Retinal pigment epithelial cell (primary cell): ENCODE measurements at places on chromosomes 7 and 10.

DNA sequence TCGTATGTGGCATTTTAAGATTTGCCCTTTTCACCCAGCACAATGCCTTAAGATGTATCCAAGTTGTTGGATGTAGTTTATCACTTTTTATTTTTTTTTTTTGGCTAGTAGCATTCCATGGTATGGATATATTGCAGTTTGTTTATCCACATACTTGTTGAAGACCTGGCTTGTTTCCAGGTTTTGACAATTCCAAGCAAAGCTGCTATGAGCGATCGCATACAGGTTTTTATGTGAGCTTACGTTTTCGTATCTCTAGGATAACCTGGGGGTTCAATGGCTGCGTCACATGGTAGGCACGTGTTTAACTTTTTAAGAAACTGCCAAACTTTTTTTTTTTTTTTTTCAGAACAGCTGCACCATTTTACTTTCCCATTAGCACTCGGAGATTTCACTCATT, 32.2 kb downstream of the BAIAP2L1 start:
- no peak for DNase-seq

DNA sequence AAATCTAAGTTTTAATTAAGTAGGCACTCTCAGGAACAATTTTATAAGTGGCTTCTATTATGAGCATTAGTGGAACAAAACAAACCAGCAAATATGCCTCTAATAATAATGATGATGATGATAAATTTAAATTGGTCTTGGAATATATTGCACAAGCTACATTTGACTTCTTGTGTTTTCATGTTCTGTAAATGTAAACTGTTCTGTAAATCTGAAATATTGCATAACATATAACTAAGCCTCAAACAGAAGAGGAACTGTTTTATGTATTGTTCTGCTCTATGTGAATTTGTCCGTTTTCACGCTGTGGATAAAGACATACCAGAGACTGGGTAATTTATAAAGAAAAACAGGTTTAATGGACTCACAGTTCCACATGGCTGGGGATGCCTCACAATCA, 625.2 kb upstream of the CELF2 start:
- no peak for DNase-seq

DNA sequence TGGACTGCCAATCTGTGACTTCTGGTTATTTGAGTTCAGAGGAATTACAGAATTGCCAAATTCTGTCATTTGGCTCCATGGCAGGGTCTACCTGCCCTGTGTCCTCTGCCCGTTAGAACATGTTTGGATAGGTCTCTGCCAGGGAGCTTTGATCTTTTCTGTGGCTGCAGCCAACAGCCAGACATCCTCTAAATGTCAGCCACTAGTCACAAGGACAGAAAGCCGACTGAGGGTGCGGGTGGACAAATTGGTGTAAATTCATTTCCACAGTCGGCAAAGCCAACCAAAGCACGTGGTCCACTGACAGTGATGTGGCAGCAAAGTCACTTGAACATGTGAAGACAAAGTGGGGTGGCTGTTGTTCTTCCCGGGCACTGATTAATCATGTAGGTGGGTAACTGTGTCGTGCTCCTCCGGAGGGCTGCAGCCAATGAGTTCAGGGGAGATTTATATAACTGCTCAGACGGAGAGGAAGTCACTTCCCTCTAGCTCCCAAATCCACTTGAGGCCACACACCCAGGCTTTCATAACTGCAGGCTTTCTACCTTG, 26.7 kb upstream of the CAMK1D start:
- DNase-seq: no peak

GRCh38 chr7:23783115-23783514, 73.1 kb downstream of the STK31 start:
- no peak for DNase-seq

DNA sequence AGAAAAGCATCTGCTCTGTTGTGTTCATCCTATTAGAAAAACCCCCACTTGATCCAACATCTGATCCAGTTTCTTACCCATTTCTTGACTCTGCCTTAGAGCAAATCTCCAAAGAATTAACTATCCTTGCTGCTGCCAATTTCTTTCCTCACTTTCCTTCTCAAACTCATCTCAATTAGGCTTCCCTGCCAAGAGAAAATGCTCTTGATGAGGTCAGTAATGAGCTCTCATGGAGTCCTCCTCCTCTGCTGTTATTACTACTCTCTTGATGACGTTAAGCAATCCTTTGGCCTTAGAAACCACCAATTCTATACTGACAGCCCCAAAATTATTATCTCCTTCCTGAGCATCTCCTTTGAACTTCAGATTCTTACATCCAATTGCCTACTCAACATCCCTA, 162.0 kb upstream of the FAM13C start:
- no peak for DNase-seq

- DNase-seq: no peak
Observed at GRCh38 chr7:14698239-14698638, 204.3 kb downstream of the DGKB start.

DNA sequence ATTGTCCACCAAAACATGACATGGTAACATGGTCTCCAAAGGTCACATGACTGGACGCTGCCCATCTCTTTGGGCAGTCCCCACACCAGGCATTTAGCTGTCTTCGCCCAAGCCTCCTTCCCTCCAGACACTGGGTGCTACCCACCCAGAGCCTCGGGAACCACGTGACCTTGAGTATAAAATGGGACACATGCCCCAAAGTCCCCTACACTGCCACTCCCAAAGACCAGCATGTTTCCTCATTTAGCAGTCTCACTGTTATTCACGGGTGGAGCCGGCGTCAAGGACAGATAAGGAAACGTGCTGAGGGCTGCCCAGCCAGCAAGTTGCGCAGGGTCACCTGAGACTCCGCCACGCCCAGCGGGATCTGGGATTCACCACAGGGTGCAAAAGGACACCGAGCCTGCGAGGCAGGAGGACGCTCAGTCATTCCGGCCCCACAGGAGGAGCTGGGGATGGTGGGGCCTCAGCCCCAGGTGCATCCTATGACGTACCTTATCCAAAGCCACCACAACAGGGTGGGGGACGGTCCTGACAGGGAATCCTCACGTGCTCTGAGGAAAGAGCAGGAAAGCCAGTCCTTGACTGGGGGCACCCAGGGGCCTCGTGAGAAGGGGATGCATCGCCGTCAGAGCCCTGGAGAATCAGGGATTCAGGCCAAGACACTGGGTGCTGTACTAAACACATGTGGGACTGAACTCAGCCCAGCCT, 226.9 kb downstream of the TNS3 start:
- DNase-seq: no peak

GRCh38 chr7:74003621-74004020, 24.4 kb upstream of the ELN start:
- DNase-seq: no peak

DNA sequence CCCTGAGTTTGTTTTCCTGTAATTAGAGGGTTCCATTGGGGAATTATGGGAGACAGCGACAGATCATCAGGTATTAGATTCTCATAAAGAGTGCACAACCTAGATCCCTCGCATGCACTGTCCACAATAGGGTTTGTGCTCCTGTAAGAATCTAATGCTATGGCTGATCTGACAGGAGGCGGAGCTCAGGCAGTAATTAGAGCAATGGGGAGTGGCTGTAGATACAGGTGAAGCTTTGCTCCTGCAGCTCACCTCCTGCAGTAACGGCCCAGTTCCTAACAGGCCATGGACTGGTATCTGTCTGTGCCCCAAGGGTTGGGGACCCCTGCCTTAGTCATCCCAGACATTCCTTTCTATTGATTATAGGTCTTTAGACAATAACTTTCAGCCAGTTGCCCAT, 894 bp upstream of the ZSCAN21 start:
- no peak for DNase-seq

GRCh38 chr7:111486472-111487142, 75.7 kb downstream of the IMMP2L start:
- DNase-seq: peak; percentile 46

GRCh38 chr10:35005868-35006267, 84.3 kb downstream of the CUL2 start:
- DNase-seq: no peak

GRCh38 chr10:14625765-14626525, 148.8 kb downstream of the FAM107B start:
- no peak for DNase-seq

GRCh38 chr7:115146148-115146547, 224.3 kb downstream of the MDFIC start:
- no peak for DNase-seq

DNA sequence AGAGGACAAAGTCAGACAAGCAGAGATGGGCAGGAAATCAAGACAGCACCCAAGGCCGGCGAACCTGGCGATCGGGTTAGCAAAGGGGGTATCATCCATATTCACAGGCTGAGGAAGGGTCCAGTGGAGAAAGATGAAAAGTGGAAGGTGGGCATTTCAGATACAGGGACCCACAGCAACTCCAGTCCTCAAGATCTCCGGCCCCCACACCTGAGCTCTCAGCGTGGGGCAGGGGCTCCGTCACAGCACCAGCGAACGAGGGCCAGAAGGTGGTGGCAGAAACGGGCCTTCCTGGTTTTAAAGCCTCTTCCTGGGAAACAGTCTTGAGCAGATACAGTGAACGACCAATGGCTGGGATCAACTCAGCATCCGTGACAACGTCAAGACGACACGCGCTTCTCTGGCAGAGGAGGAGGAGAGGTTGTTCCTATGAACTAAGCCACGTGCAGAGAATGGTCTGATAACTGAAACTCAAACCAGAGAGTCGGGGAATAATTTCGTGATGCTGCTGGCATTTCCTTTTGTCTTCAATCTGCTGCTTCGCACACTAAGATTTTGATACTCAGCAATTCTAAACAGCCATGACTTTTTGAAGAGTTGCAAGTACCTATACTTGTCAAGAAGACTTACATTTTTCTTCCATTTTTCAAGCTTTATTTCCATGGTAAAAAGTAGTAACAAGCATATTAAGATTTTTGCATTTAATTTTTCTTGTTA, 219.8 kb downstream of the ZMYND11 start:
- DNase-seq: no peak

DNA sequence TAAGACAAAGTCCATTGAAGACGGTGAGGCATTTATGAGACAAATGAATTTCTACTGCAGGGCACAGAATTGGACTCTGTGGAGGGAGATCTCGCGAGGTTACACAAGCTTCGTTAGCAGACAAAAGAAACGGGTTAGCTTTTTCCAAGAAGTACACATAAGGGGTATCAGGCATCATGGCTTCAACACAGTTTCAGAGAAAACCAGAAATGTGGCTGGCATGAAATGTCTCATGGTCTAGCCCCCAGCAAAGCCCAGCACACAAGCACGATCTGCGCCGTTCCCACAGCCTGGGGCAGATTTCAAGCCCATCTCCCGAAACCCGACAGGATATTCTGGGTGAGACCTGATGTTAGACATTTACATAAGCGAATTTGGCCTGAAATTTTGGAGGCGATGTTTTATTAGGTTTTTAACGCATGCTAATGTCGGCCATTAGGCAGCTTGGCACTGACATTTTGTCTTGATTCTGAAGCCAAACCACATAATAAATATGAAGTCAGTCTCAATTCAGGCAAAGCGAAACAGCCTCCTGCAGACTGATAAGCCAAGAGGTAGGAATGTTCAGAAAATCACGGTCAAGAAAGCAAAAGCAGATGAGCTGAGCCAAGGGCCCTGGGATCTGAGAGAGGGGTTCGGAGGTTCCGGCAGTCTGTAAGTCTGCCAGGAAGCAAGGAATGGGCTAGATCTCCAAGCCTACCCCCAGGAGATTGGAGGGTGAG, 240.5 kb downstream of the PRPF18 start:
- DNase-seq: no peak

DNA sequence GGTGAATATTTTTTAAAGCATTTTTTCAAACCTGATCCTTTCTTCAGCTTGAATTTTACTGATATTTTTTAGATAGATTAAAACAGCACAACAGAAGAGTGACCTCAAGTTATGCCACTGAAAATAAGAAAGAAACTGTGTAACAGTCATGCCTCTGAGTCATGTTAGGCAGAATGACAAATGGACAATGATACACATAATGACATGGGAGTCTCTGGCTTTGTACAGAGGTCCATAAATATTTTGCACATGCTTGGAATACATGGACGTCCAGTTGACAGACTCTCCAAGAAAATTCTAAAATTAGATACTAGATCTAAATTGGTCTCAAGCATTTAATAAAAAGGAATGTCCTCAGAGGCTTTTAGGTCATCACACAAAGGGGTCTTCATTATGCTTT, 21.9 kb upstream of the SEMA3A start:
- no peak for DNase-seq

DNA sequence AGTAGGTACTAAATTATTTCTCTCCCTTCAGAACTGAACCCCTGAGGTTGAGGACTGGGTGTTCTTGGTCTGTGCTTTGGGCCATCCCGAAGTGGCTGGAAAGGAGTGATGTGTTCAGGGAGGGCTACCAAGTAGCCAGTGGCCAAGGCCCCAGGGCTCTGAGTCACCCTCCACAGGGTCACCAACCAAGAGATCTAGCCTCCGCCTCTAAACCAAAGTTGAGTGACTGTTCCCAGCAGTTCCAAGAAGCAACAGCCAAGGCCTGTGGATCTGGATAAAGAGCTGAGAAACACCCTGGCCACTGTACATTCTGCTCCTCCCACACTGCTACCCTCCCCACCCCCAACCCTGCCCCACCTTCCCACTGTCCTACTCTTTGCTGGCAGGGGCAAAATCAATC, 35.5 kb upstream of the KCNMA1 start:
- no peak for DNase-seq

DNA sequence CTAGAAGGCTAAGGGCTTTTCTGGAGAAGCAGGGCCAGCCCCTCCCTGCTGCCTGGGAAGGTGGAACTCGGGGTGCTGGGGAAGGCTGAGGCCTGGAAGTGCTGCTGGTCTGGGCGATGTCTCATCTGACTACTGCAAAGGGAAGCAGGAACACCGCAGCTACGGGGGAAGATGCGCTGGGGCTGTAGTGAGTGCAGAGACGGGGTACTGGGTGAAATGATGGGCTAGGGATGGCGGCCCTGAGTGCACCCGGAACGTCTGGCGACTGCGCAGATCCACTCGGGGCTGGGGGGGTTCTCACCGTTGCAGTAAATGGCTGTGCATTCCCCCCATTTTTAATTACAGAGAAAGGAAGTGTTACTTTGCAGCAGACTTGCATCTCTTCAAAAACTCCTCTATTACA, 195.4 kb upstream of the ADARB2 start:
- DNase-seq: no peak

DNA sequence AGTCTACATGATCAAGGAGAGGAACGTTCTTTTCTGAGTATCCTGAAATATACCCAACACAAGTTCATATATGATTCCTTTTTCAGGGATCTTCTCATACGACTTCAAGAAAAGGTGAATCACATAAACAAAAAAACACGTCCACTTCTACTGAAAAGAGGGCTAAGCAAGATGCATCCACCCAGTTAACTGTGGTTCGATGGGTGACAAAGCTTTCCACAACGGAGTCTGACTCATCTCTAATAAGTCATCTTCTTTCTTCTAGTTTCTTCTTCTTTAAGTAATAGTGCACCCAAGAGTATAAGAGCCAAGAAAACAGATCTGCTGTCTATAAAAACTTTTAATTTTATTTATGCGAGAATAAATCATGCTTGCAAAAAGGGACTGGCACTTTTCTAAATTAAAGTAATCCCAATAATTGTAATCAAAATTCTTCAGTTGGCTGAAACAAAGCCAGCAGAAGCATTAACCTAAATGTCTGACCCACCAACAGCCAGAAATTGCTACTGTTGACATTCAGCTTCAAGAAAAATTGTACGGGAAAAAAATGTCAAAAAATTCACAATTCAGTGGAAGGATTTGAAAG, 146.9 kb upstream of the ANK3 start:
- no peak for DNase-seq
